ENCODE measurements at places on chromosomes 7 and 10.

DNA sequence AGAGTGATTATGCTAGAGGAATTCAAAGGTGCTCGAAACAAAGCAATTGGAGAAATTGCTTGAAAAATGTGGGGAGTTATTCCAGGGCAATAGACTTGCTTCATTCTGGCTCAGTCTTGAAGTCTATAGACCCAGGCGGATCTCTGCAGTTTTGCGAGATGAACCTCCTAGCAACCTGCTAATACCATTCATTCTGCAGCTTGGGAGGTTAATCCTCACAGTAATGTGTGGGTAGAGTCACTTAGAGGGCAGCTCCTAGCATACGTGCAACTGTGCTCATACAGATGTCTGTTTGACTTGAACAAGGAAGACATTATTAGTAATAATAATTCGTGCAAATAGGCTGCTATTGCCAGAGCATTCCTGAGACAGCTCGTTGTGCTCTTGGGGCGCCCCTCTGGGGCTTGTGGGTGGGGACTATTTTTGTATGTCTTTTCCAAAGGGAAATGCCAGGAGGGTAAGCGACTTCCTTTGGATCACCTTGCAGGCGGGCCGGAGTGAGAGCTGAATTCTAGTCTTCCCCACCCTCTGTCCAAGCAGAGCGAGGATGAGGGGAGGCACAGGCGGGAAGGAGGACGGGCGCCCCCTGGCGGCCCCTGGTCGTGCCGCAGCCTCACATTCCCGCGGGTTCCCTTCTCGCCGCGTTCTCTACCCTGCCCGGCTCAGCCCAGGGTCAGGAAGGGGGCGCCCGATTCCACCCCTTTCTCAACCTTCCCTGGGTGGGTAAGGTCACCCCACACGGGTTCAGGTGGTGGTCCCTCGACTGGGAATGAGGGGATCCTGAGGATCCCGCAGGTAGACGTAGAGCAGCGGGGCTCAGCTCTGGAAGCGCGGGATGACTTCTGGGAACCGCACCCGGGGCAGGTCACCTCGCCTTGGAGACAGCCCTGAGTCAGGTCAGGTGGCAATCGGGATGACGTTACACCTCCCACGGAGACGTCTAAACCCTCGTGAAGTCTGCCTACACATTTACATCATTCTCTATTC is 241.5 kb downstream of the PHTF2 start:
- no peak for DNase-seq

DNA sequence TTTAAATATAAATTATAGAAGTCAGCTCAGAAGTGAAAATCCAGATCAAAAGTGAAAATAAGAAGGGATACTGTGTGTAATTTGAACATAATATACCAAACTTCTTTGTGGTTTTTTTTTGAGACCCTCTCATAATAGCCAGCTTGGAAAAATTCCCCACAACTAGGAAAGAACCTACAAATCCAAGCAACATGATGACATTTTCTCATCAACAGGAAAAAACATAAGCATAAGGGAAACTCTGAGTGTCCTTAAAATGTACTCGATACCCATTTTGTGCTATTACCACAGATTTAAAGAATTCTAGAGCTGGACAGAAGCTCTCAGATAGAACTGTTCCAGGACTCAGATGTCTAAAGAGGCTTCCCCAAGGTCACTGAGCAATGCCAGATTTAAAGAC is 214.8 kb upstream of the KLF14 start:
- DNase-seq: no peak

DNA sequence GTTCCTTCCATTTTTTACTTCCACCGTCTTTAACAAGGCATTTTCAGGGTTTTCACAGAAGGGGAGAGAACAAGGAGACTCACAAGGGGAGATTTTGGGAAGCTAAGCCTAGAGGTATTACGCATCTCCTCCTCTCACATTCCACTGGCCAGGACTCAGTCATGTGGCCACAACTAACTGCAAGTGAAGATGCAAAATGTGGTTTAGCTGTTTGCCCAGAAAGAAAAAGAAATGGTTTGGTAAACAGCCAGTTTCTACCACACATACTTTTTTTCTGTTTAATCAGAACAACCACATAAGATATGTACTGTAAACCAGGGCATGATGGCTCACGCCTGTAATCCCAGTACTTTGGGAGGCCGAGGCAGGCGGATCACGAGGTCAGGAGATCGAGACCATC is 21.4 kb upstream of the HELLS start:
- no peak for DNase-seq

- DNase-seq: no peak
These were observed 8.8 kb upstream of the ABI1 start for GRCh38 chr10:26869528-26869927.

DNA sequence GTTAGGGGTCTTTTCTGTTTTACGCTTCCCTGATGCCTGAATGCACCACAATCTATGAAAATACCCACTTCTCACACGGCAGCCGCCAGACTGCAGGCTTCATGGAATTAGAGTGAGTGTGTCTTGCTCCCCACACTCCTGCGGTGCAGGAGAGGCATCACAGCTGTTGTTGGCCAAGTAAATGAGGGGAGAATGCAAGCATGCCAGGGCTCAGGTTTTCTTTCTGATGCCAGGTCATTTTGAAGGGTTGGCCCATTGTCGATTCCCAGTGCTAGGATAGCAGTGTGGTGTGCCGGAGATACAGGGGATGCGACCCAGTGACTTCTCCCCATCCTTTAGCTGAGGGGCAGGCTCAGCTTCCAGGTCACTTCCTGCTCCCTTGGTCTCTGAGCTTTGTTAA is 16.3 kb downstream of the CXCL12 start:
- no peak for DNase-seq

GRCh38 chr7:124369310-124369709 is 336.4 kb upstream of the TMEM229A start:
- DNase-seq: no peak

GRCh38 chr10:69217119-69217754 is 2.9 kb upstream of the HKDC1 start:
- DNase-seq: no peak

GRCh38 chr10:125373546-125373945 is 213.2 kb upstream of the CTBP2 start:
- DNase-seq: no peak

DNA sequence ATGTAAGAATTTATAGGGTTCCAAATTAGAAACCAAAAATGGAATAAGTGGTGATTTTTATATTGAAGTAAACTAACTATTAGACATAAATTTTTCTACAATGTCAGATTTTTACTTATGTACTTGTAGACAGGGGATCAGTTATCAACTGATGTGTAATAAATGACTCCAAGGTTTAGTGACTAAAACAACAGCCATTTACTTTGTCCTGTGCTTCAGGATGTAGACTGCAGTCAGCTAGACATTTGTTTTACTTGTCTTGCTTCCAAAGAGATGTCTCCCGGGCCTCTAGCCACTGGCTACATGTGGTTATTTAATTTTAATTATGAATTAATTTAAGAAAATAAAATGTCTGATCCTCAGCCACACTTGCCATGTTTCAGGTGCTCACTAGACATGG is 249.7 kb upstream of the IGFBP3 start:
- no peak for DNase-seq

DNA sequence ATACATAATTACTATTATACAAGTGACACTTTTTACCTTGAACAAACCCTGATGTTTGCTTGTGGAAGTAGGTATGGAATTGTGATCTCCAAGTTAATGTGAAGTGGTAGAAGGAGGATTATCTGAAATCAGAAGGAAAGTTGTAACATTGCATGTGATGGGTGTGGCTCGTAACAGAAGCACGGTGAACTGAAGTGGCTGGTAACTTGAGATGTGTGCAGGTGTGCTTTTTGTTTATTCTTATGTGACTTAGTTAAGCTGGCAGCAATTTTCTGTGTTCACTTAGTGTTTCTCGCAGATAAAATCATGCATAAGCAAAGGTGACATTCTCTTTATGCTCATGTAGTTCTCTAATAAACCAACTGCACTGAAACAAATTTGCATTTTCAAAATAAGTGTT is 82.3 kb downstream of the ZEB1 start:
- DNase-seq: no peak

DNA sequence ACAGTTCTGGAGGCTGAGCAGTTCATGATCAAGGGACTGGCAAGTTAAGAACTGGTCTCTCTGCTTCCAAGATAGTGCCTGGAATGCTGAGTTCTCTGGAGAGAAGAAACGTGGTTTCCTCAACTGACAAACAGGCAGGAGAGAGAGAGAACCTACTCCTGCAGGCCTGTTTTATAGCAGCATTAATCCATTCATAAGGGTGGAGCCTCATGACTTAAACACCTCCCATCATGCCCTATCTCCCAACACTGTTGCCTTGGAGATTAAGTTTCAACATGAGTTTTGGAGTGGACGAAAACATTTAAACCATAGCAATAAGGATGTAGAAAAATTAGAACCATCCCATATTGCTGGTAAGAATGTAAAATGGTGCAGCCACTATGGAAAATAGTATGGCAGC is 32.3 kb upstream of the IMMP2L start:
- no peak for DNase-seq

- no peak for DNase-seq
These were observed 120.0 kb downstream of the SEC23IP start for GRCh38 chr10:120012566-120012965.

GRCh38 chr10:3949711-3950110 is 164.7 kb upstream of the KLF6 start:
- no peak for DNase-seq

DNA sequence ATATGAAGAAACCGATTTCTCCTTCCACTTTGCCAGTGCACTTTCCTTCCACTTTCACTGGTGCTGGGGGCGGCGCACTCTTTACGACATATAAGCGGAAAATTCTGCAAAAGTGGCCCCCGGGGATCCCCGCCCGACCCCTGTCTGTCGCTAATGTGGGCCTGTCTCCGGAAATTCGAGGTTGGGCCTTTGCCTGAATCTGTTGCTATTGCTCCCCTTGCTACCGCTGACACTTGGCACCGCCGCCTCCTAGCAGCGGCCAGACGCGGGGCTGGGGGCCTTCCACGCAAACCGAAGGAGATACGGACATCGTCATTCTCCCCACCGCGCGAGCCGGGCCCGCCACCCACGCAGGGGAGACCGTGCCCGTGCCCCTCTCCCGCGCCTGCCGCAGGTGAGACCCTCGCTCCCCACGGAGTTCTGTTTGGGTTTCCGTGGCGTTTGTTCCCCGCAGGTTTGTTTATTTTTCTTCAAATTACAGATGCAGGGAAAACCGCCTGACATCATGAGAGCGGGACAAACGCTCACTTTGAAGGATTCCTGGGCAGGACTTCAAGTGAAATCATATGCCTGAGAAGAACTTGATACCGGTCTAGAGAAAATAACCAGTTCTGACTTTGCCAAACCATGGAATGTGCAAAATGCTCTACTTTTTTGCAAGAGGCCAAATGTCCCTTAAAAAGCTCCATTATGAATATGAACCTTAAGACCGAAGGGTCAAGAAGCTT is 5.0 kb downstream of the TWIST1 start:
- DNase-seq: no peak

DNA sequence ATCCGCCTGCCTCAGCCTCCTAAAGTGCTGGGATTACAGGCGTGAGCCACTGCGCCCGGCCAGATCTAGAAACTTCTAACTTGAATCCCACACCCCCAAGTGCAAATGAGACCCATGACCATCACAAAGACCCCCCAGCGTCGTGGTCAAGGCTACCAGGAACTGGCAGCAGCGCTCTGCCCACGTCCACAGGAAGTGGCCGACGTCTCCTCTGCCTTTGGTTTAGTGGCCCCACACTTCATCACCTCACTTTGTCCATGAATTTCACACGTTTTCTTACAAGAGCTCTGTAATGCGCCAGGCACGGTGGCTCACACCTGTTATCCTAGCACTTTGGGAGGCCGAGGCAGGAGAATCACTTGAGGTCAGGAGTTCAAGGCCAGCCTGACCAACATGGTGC is 53.5 kb upstream of the TNRC18 start:
- DNase-seq: no peak

GRCh38 chr10:21808550-21808949 is 195.0 kb downstream of the DNAJC1 start:
- no peak for DNase-seq
